ENCODE measurements at places on chromosomes 3 and 15.

DNA sequence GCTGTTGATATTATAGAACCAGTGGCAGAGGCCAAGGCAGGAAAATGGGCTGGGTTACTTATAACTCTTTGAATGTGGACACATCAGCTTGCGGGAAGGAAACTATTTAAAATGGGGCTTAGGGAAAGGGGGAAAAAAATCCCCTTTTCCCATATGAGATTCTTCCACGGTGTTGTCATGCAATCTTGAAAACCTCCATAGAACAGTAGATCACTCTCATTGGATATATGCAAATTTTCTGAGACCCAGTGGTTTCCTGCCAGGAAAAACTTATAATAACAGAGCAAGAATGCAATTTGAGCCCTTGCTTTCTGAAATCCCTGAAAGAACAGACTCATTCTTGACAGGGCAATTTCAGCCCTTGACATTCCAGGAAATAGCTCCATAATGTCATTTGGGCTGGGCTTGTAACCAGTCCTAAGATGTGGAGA, 31.1 kb downstream of the TMEM212 start:
- peak; percentile 65 for DNase-seq

- DNase-seq, result no peak
These were observed 289.7 kb downstream of the RPLP1 start for GRCh38 chr15:69742361-69742760.

GRCh38 chr15:38127306-38127771, 125.3 kb upstream of the SPRED1 start:
- DNase-seq, result no peak

- DNase-seq, result no peak
These were observed 23.1 kb downstream of the LRRC31 start for GRCh38 chr3:169846458-169847193.

DNA sequence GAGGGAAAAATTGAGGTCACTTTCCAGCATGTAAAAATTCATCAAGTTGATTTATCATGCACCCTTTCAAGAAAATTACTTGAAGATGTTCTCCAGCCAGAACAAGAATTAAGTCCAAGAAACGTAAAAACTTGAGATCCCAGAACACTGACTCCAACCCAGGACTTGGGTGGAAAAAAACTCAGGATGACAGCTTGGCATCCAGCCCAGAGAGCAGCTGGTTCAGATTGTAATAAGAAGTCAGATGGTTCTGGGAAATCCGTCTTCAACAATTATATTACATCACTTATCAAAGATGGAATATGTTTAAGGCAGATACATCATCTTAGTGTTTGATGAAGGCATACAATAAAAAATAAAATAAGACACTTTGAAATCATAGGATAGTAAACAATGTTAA, 23.0 kb upstream of the DNAJC13 start:
- DNase-seq, result no peak

DNA sequence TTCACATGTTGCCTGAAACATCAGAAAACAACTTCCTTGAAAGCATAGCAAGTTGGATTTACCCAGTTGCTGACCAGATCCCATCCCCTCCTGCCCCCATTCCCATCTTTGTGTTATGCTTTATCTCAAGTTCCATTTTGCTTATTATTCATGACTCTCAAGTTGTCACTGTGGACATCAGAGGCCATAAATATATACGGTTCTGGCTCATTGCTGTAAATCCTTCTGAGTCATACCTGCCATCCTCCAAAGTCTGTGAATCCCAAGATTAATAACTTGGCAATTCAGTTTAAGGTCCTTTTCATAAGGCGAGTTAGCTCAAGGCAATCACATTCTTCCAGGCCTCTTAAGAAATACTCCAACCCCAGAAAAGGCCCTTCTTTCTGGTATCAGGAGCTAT, 126.2 kb upstream of the C2CD4B start:
- DNase-seq, result no peak

- DNase-seq, result peak; percentile 18
These were observed 1223.2 kb downstream of the OTOL1 start for GRCh38 chr3:162719684-162720341.

GRCh38 chr15:41233367-41233771, 2.3 kb downstream of the CHP1 start:
- DNase-seq, result no peak

DNA sequence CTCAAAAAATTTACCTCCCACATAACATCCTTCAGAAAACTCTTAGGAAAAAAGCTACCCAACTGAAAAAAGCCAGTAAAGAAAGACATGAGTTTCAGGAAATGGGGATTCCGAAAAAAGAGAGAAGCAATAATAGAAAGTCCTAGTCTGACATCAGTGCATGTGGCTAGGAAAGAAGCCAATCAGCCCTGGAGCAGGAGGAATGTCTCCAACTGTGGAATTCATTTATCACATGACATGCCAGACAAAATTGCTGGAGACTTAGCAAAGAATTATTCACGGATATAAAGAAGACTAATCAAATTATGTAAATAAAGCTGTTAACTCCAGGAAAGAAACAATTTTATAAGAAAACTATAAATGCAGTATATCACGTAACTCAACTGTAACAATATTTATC, 258.9 kb upstream of the RARB start:
- no peak for DNase-seq

GRCh38 chr15:101372149-101372577, 77.1 kb upstream of the SNRPA1 start:
- DNase-seq, result peak; percentile 47

- DNase-seq, result no peak
These were observed 135.2 kb downstream of the MECOM start for GRCh38 chr3:169528289-169528688.

DNA sequence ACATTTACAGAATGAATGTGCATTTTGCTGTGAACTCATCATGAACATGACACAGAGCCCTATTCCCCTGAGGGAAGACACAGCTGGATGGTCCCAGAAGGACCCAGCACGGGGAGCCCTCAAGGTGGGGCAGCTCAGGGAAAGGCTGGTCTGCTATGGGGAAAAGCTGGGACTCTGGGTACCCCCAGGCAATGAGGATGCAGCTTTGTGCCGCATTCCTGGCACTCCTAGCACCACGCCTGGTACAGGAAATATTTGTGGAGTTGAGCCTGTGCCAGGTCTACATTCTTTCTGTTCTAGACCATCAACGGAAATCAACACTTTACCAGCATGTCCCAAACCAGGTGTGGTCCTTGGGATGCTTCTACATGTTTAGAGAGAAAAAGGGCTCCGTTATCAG, 74.0 kb downstream of the SRGAP3 start:
- no peak for DNase-seq

- DNase-seq, result no peak
These were observed 179.4 kb downstream of the RPLP1 start for GRCh38 chr15:69631978-69632377.

DNA sequence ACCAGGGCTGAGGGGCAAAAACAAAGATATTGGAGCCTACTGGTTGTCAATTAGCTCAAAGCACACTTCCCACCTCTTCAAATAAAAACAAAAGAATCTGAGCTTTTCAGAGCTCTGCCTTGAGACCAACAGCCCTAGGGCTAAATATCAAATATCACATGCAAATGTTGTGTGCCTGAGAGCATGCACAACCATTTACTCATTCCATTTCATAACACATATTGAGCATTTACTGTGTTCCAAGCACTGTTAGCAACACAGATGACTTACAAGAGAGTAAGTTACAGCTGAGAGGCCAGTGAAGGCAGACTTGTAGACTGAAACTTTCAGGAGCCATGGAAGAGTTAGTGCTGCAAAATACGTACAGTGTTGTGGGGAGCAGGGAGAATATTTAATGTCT, 222.4 kb downstream of the CPNE4 start:
- no peak for DNase-seq

GRCh38 chr3:27721717-27722564, at the start of gene EOMES:
TSS of gene EOMES (minus strand) at chr3:27722323. CDS start at chr3:27722294, 29 bp downstream.
- no peak for DNase-seq

DNA sequence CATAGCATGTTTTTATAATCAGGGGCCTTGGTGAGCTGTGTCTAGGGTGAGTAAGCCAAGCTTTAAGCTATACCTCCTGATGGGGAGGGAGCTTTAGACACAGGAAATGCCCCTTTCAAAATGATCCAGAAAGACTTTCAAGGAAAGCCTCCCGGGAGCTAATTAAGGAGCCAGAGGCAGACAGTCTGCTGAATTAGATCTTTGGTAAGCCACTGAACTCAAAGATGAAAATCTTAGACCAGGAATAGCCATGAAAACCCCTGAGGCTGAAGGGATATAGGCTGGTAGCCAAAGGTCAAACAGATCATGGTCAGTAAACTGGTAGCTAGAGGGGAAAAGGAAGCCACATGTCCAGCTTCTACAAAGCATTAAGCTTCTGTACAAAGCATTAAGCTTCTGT, 42.7 kb upstream of the GAP43 start:
- DNase-seq, result no peak

DNA sequence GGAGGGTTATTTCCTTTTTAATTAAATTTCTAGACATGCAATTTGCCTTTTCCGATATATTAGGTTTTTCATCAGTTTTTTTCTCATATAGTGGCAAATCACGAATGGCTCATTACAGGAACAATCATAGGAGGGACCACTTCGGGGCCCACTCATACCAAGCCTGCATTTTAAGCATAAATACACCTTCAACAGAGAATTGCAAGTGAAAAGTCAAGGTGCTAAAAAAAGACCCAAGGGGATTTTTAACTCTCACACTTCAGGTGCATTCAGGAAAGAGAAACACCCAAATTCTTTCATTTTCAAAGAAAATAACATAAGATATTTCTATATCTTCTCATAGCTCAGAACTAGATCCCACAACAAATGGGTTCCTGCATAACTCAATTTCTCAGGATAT, 979.6 kb upstream of the NR2F2 start:
- no peak for DNase-seq

DNA sequence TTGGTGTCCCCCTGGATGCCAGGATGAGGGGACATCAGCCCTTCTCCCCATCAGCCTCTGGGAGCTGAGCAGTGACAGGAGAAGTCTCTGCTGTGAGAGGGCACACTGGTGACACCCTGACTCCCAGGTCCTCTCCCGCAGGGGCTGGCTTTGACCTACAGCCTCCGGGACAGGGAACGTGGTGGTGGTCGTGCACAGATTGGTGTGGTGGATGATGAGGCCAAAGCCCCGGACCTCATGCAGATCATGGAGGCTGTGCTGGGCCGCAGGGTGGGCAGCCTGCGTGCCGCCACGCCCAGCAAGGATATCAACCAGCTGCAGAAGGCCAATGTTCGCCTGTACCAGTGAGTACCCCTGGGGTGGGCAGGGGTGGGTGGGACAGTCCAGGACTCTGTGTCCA, 6.8 kb downstream of the VILL start:
- DNase-seq, result no peak

GRCh38 chr3:29426302-29427226, 145.7 kb downstream of the RBMS3 start:
- no peak for DNase-seq

- peak; percentile 3 for DNase-seq
These were observed 39.7 kb upstream of the ZNF280D start for GRCh38 chr15:56772868-56773639.

GRCh38 chr3:135192929-135193328, 397.9 kb downstream of the EPHB1 start:
- DNase-seq, result no peak

DNA sequence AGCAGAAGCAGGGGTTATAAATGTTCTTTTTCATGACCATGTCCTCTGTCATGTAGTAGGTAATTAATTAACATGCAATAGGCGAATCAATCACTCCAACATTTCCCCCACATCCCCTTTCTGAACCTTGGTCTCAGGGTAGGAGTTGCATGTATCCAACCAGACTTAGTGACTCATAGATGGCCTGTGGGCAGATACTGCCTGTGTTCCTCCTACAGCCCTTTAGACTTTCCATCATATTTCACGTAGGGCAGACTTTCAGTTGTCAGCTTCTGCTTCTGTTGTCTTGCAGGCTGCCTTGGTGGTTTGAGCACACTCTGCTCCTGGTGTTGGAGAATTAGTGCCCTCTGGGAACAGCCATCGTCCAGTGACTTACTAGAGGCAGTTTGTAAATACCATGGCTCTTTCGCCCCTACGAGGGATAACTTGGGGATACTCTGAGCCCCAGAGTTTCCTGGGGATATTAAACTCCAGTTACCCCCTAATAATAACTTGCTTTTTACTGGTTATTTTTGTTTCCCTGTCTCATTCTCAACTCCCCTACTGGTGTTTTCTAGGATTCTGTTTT, 244.4 kb downstream of the EDEM1 start:
- no peak for DNase-seq

- no peak for DNase-seq
These were observed 1.2 kb upstream of the TMOD2 start for GRCh38 chr15:51750186-51750585.

- no peak for DNase-seq
These were observed 433.6 kb upstream of the DPH6 start for GRCh38 chr15:35979608-35980007.

GRCh38 chr15:101578443-101578894, 73.7 kb downstream of the TM2D3 start:
- no peak for DNase-seq

DNA sequence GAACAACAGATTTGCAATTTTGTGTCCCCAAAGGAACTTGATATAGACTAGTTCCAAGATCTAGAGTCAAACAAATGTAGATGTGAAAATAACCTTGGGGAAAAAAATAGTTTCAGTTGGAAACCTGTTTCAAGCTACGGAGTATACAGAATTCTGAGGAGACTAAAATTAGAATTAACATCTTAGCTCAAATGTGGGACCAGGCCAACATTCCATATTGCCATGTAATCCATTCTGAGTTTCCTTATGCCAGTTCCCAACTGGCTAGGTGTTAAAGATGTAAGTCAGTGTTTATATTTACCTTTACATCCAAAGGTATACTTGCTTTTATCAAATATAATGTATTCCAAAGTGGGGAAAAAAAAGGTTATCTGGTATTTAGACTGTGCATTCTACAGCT, 76.3 kb downstream of the UBE3A start:
- DNase-seq, result no peak

- DNase-seq, result no peak
These were observed 22.0 kb upstream of the PIGZ start for GRCh38 chr3:196990601-196991007.

DNA sequence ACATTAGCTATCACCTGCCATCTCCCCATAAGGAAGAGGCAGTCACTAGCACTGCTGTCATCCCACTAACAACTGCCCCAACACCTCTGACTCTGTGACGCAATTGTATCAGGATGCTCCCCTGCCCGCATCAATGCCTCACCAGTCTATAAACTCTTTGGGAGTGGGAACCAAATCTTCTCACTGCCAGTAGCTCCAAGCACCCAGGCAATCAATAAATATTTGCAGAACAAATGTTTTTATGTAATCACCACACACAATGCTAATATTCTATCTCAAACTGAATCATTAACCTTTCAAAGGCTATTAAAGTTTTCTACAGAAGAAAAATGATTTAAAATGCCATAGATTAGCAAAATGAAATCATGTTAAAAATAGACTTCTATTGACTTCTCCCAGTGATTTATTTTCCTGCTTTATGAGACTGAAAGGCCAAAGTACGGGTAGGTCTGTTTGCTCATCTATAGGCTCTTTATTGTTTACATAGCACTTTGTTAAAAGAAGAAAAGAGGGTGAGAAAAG, 131.3 kb downstream of the PLD1 start:
- no peak for DNase-seq

- no peak for DNase-seq
These were observed 441 bp upstream of the UCN2 start for GRCh38 chr3:48564022-48564421.

Measured in left kidney (tissue), 8 donors.